ENCODE measurements at places on chromosomes 7 and 10.

- DNase-seq, result no peak
Observed at GRCh38 chr10:4191354-4191753, 406.3 kb upstream of the KLF6 start.

- DNase-seq, result no peak
Observed at GRCh38 chr10:92550924-92551323, 23.0 kb downstream of the IDE start.

DNA sequence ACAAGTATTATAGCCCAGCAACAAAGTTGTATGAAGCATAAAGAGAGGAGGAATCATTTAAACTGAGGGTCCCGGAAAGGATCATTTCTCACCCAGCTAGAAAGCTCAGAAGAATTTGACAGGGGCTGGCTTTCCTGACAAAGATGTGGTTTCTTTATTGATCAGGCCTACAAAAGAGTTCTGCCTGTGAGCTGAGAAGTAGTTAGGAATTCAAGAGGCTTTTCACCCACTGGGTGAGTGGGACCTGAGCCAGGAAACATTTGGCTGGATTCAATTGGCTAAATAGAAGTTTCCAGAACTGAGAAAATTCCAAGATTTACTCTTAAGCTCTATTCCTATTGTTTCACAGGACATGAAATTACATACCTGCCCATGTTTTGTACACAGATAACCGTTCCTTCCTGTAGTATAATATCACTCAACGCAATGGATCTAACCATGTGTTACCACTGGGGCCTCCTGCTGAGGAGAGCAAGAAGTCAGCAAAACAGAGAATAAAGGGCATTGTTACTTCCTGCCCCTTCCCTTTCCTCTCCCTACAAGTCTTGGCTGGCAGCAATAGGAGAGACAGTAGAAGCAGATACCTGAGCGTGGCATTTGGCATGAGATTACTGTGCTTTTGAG is 53.9 kb upstream of the PAPSS2 start:
- no peak for DNase-seq

- no peak for DNase-seq
Observed at GRCh38 chr7:2734084-2734686, 46.2 kb downstream of the AMZ1 start.

GRCh38 chr7:880450-880849 is 4.1 kb downstream of the GET4 start:
- DNase-seq, result no peak
